Activated CD4-positive, CD25-positive, alpha-beta regulatory T cell treated with anti-CD3 and anti-CD28 coated beads, Interleukin-2, amount 50 U/mL, for 24 hours (primary cell): ENCODE measurements at places on chromosomes 2 and 18.

GRCh38 chr18:68472701-68473295 lies 242.1 kb downstream of the TMX3 start:
- ATAC-seq: no peak

- ATAC-seq: no peak
These were observed 49.9 kb upstream of the CALCRL start for GRCh38 chr2:187497858-187498463.

GRCh38 chr2:41337956-41338355 lies 709.9 kb upstream of the PKDCC start:
- no peak for ATAC-seq

DNA sequence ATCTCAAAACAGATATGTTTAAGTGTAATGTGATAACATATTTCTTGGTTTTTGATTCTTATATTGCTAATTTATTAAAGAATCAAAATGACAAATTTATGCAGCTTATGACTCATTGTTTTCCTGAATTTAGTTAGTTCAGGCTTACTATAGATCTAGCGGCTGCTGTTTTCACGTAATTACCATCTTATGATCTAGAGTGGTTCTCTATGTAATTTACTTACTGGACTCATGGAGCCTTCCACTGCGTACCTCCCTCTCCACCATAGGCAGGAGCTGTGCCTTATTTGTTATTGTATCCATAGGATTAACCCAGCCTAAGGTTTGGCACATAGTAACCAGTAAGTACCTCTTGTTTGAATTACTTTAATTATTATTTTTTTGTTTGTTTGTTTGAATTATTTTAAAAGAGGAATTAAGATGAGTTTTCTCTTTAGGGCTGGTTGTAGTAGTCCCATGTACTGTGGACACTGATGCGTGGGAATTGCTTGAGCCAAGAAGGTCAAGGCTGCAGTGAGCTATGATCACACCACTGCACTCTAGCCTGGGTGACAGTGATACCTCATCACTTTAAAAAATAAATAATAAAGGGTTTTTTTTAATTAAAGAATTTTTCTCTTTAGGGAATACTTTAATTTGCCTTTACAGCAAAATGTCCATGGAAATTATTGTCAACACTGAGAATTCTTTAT lies 165.5 kb downstream of the PHLPP1 start:
- ATAC-seq: peak; percentile 68

- ATAC-seq: no peak
These were observed 64.1 kb downstream of the BCL2L11 start for GRCh38 chr2:111184725-111185310.

DNA sequence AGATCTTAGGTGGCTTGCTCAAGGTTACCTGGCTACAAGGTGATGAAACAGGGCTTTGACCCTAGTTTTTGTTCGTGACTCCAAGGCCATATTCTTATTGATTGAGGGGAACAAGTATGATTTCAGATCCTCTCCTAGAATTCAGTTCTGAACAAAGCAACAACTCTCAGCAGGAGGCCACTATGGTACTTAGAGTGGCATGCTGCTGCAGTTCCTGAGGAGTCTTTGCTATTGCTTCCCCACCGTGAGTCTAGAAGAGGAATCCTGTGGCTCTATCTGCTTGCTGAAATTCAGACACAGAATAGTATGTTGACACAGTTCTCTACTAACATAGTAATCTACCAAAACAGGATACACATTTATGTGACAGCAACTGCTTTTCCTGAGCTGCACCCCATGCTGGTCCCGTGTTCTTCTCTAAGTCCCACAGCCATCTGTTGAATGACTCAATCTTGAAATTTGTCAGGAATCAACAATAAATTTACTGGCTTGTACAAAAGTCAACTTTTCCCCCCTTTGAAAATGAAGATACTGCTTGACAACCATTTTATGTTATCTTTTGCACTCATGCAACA lies 4.1 kb downstream of the TGFBRAP1 start:
- ATAC-seq: no peak

- no peak for ATAC-seq
These were observed 197.9 kb downstream of the EPHA4 start for GRCh38 chr2:221374234-221374633.

GRCh38 chr2:95007822-95008221 lies 17.7 kb upstream of the MAL start:
- no peak for ATAC-seq

GRCh38 chr2:168851674-168852320 lies 38.4 kb downstream of the SPC25 start:
- no peak for ATAC-seq

- no peak for ATAC-seq
These were observed 254.9 kb upstream of the SIX3 start for GRCh38 chr2:44686561-44686960.

- no peak for ATAC-seq
These were observed 55.9 kb upstream of the ZNF385B start for GRCh38 chr2:179917272-179917671.

DNA sequence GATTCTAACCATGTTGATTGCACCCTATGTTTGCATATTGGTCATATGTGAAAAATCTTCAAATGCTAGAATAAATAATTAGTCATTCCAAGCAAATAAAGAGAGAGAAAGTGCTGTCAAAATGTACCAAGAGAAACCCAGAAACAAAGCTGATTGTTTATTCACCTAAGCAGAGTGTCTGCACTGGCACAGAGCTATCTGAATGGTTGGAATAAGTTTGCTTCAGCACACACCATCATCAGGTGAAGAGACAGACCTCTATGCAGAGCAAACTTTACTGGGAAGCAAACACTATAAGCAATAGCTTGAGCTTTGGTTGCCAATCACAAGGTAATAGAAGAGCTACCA lies 25.4 kb downstream of the DSG4 start:
- ATAC-seq: no peak

DNA sequence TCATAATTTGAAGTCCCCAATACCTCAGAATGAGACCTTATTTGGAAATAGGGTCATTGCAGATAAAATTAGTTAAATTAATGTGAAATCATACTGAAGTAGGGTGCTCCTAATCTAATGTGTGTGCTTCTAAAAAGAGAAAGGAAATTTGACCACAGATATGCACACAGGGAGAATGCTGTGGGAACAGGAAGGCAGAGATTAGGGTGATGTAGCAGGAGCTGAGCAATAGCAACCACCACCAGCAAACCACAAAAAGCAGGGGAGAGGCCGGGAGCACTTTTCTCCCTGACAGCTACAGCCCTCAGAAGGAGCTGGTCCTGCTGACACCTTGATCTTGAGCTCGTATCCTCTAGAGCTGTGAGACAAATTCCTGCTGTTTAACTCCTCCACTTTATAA lies 24.6 kb upstream of the SCG2 start:
- ATAC-seq: no peak

DNA sequence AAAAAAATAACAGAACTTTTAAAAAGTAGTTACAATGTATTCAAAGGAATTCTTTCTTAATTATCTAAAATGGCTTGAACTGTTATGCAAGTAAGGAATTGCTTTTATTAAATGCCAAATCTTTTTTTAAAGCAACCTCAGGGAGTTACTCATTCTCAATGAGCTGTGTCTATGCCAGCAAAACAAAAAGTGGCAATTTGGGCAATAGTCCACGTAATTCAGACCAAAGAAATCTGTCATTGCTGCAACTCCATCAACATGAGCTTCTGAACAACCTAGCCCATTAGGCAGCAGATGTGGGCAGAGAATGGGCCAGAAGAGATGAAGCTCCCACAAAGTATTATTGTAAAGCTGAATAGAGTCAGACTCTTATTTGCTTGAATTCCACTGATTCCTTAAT lies 118.4 kb downstream of the ALK start:
- no peak for ATAC-seq

DNA sequence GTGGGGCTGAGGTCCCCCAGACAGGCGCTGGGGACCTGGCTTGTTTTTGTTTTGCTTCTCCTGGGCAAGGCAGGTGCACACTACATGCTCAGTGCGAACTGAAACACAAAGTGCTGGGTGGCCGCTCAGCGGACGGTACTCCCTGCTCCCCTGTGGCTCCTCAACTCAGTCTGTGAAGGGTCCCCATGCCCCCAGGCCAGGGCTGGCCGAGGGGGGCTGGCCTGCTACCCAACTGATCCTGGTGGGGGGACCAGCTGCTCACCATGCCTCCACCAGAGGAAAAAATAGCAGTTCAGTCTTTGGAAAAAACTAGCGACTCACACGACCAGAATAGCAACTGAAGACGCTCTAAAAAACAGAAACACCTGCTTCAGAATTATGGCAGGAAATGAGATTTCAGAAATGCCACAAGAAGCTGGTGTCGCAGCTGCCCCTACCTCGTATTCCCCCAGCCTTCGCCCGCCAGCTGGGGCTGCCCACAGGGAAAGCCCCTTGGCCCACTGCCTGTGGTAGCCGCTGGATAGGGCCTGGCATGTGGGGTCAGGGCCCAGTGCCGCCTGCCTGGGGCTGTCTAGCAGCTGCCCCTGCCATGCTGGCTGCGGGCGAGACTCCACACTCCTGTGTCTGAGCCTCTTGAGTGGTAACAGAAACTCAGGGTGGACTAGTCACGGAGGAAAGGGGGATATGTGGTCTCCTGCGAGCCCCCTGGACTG lies 43.7 kb downstream of the MEX3C start:
- peak; percentile 46 for ATAC-seq

DNA sequence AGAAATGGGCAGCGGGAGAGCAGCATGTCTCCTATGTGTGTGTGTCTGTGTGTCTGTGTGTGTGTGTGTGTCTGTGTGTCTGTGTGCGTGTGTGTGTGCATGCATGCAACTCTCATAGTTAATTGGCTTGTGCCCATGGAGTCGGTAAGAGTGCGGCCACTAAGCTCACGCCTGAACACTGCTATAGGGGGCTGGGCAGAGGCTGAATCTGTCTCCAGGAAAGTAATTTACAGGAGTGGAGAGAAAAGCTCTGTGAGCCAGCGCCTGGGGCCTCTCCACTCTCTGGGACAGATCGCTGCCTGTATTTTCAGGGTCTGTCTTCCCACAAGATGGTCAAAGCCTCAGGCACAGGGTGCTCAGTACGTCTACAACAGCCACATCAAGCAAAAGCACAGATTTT lies 553.4 kb downstream of the TNS1 start:
- no peak for ATAC-seq

DNA sequence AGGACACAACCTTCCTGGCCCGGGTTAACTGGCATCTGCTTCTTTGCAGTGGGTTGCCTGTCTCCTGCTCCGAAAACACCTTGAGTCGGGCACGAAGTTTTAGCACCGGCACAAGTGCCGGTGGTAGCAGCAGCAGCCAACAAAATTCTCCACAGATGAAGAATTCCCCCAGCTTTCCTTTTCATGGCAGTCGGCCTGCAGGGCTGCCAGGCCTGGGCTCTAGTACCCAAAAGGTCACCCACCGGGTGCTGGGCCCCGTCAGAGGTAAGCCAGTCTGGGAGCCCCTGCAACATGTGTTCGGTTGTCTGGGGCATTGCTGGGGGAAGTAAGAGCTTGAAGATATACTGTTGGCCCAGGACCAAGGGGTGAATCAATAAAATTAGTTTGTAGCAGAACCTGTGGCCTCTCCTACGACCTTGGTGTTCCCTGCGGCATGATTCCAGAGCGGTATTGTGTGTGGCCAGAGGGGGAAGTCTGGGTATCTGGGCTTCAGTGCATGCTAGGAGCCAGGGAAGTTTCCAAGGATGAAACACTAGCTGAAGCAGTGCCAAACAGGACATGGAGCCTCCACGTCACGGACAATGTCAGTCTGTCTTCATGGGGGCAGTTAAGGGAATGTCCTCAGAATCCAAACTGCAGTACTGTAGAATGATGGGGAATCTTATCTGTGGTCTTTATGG lies 7.8 kb downstream of the AGBL5 start:
- no peak for ATAC-seq

- ATAC-seq: no peak
These were observed 23.4 kb downstream of the ARHGAP15 start for GRCh38 chr2:143152637-143153036.

- no peak for ATAC-seq
These were observed 373.7 kb upstream of the GALNT5 start for GRCh38 chr2:156883804-156884203.

DNA sequence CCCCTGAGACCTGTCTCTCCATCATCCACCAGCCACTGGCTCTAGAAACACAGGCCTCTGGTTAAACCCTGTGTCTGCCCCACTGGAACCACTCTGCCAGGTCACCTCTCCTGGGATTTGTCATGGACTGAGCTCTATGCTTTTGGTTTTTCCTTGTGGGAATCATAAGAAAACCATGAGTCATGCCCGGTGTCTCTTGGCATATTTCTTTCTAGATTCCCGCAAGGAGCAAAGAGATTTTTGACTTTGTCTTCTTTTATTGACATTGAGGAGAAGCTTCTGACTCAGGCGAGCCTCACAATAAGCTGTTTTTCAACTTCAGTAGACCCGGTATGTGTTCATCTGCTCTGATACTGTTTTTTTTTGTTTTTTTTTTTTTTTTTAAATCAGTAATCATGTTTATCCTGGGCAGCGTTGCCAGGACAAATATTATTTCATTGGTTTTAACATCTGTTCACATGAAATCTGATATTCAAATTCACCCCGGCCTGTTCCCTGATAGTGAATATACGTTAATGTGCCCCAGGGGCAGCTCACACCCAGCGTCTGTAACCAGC lies 207.1 kb downstream of the ACKR3 start:
- no peak for ATAC-seq

- ATAC-seq: no peak
These were observed 34.5 kb downstream of the LRRFIP1 start for GRCh38 chr2:237661799-237662328.

- no peak for ATAC-seq
These were observed 96.3 kb downstream of the UBE2E3 start for GRCh38 chr2:181076658-181077057.

DNA sequence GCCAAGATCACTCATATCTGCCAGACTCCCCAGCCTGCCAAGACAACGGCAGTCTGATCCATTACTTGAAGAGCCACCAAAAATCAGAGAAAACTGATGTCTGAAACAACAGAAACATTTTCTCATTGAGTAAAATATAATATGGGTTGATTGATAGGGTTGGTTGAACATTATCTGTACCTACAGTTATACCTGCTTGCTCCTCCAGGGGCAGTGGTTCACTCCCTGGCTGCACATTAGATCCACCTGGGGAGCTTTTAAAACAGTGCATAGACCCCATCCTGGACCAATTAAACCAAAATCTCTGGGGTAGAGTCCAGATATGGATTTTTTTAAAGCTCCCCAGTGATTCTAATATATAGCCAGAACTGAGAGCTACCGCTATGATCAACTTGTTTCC lies 43.6 kb upstream of the SLC14A2 start:
- no peak for ATAC-seq

- no peak for ATAC-seq
These were observed 759.4 kb downstream of the ADCYAP1 start for GRCh38 chr18:1663879-1664705.

DNA sequence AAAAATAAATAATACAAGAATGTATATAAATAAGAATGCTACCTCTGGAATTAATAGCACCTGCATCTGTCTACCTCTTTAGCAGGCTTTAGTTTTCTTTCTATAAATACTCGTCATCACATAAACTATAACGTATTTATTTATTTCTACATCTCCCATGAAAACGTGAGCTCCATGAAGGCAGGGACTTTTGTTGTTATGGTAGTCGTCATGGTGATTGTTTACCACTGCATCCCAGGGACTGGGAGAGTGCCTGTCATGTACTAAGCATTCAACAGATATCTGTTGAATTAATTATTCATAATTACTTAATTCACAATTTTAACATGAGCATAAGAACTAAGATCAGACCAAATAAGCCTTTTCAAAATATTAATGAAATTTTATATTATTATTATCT lies 386.6 kb downstream of the NRXN1 start:
- no peak for ATAC-seq
